EL (cell line): ENCODE measurements at places on chromosomes 1 and 21.
A peak's percentile ranks its signal among the peaks of the same experiment; 100 is the strongest.

- no peak for DNase-seq
Observed at GRCh38 chr21:26954662-26955121, 12.2 kb downstream of the ADAMTS5 start.

DNA sequence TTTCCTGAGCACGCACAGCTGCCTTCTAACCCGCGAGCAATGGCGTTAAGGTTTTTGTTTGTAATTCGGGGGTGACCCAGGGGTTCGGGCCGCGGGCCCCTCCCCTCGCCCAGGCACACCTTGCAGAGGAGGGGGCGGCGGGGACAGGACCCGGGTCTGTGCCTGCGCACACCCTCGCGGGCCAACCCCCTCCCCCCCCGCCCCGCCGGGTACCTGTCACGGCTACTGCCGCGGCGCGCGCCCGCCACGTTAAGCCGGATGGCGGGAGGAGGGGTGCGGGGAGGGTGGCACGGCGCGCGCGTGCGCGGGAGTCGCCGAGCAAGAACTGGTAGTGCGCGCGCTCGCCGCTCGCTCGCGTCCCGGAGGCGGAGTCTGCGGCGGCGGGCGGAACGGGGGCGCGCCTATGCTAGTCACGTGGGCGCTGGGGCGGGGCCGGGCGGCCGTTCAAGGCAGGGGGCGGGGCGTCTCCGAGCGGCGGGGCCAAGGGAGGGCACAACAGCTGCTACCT is at the start of gene TPTE:
TSS of gene TPTE (plus strand) at position 493 of the 508 bp plus-strand sequence. CDS start 17,141 bp downstream, outside the sequence.
- DNase-seq: no peak

GRCh38 chr1:27049607-27050006 is 37.0 kb upstream of the TENT5B start:
- DNase-seq: no peak

GRCh38 chr1:22347854-22348760 is 103.5 kb upstream of the ZBTB40 start:
- DNase-seq: no peak

DNA sequence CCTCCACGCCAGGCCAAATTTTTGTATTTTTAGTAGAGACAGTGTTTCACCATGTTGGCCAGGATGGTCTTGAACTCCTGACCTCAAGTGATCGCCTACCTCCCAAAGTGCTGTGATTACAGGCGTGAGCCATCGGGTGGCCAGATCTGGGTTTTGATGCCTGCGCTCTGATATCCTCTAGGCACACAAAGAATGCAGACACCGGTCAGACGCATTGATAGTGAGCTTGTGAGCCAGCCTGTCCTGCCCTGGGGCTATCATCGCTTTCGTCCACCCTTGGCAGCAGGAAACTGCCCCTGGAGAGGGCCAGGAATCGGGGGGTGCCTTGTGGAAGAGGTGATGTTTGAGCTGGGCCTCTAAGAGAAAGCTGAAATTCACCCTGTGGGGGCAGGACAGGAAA is 4.0 kb downstream of the FBLIM1 start:
- DNase-seq: peak; percentile 50

- DNase-seq: no peak
Observed at GRCh38 chr1:196980859-196981258, 3.5 kb downstream of the CFHR5 start.

- DNase-seq: no peak
Observed at GRCh38 chr1:210024996-210025395, 87.0 kb downstream of the SYT14 start.

DNA sequence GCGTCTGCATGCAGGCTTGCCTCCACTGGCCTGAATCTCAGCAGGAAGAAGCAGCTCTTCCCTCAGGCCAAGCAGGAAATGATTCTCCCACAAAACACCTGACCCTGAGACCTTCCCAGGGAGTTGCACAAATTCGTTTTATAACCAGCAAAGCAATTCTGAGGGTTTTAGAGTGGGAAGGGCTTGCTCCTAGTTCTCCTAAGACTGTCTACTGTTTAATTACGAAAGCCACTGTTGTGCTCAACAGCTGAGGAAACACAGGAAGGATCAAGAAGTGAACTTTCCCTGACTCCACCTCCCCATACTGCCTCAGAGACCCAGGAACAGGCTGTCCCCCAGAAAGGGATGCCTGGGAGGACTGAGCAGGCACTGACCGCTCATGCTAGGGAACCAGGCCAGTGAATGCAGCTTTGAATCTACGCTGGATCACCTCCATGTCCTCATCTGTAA is 37.0 kb upstream of the PUM1 start:
- peak; percentile 90 for DNase-seq

DNA sequence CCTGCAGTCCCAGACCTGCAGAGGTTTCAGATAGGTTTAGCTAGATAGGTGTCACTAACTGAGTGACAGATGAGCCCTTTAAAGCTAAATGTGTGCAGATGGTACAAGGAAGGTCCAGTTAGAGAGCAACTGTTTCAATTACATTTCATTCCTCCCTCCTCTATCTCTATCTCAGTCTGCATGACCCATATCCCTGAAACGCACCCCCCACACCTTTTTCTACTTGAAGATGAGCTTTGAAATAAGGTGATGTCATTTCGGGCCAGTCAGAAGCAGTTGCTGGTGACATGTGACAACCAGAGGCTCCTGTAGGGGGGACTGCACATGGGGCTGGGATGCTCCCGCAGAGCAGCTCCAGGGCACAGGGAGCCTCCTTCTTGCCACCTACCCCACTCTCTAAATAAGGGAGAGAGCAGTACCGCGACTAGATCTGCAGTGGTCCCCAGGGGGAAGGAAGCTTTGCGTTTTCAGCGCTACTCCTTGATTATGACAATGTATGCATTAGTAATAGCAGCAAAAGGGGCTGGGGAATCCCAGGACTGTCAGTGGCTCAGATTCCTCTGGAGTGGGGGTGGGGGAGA is 4.3 kb downstream of the ATP8B2 start:
- DNase-seq: no peak

DNA sequence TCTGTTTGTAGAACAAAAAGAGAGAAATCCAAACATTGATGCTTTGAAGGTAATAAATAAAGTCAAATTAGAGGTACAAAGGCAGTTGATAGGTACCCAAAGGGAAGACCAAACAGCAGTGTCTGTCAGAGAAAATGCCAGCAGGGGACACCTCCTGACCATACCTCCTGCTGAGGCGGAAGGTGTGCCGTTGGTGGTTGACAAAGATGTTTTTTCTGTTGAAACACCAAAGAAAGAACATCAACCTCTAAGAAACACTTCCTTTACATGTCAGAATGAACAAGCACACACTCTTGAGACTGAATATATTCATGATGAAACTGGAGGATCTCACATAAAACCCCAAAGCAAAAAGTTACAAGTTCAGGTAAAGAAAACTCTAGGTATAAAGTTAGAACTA is 128.3 kb downstream of the MACF1 start:
- DNase-seq: no peak

DNA sequence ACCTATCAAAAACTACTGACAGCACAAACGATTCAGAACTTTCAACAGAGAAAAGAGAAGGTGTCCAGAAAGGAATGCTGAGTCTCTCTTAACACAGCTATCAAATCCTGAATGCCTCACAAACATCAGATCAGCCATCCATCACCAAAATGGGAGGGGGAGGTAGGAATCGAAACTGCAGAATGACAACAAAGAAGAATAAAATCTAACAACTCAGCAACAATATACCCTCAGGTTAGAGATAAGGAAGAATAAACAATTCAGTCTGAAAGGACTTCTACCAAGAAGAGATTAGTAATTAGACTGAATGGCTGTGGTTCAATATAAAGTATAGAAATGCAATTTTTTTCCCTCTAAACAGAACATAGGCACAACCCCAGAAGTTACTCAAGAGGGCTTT is 94.4 kb downstream of the RERE start:
- DNase-seq: no peak

- peak; percentile 73 for DNase-seq
Observed at GRCh38 chr1:172898866-172899265, 151.9 kb downstream of the TNFSF18 start.

DNA sequence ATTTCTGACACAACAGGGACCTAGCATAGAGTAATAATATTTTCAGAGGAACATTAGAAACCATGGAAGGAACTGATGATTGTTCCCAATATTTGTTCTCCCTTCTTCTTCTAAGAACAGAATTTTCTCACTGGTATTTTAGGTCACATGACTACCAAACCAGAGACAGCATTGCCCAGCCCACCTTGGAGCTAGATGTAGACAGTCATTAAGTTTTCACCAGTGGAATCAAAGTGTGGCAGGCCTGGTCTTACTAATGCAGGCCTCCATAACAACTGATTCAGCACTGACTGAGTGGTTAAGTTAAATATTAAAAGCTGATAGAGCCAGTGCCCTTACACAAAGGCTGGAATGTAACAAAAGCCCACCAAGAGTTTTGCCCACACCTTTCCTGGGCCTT is 244.4 kb downstream of the ZNF648 start:
- DNase-seq: no peak

DNA sequence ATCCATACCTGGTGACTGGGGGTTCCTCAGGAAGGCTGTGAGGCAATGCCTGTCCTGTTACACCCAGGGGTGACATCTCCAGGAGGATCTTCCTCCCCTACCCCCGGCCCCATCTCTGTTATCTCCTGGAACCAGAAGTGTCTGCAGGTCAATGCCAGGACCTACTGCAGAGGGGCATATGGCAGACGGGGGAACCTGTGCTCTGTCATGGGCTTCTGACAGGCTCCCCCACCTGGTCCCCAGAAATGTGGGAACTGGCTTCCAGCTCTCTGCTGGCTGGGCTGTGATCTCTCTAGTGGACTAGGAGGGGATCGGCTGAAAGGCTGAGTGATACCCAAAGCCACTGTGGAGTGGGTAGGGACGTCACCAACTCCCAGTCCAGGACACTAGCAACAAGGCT is 21.0 kb downstream of the KCND3 start:
- no peak for DNase-seq

GRCh38 chr21:21898801-21899200 is 900.6 kb downstream of the NCAM2 start:
- DNase-seq: peak; percentile 16

GRCh38 chr1:197392541-197392940 is 124.5 kb downstream of the CRB1 start:
- DNase-seq: peak; percentile 21

- peak; percentile 13 for DNase-seq
Observed at GRCh38 chr21:31473685-31474345, 129.8 kb upstream of the TIAM1 start.

DNA sequence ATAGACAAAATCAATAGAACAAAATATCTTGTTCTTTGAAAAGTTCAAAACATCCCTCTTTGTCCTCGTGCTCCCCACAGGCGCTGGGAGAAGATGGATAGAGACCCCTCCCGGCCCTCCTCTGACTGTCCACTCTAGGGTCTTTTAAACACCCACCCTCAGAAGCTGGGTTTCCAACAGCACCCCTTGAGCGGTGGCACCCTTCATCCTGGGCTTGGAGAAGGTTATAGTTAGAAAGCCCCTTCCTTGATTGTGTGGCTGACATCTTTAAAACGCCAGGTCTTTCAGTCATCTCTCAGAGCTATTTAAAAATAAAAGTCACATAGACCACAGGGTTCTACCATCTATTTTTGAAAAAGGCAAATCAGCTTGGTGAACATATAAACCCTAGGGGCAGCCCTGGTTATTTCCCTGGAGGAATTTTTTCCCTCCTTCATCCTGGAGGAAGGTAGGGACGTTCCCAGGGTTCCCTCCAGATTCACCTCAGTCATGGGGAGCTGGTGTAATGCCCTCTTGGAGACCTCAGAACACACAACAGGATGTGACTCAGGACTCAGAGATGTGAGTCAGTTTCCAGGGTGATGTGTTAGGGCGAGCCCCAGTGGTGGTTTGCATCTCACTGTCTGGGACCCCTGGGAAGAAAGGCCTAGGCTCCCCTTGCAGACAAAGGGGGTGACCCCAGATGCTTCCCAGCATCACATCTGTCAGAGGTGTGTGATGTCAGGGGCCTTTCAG is 138.5 kb downstream of the CLIC6 start:
- peak; percentile 98 for DNase-seq

DNA sequence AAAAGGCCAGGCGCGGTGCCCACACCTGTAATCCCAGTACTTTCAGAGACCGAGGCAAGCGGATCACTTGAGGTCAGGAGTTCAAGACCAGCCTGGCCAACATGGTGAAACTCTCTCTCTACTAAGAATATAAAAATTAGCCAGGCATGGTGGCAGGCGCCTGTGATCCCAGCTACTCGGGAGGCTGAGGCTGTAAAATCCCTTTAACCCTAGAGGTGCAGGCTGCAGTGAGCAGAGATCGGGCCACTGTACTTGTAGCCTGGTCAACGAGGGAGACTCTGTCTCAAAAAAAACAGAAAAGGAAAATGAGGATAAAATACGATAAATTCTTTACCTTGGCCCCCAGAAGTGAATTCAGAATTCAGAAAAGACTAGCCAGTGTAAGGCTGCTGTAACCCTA is 1.6 kb downstream of the TMEM50B start:
- no peak for DNase-seq

DNA sequence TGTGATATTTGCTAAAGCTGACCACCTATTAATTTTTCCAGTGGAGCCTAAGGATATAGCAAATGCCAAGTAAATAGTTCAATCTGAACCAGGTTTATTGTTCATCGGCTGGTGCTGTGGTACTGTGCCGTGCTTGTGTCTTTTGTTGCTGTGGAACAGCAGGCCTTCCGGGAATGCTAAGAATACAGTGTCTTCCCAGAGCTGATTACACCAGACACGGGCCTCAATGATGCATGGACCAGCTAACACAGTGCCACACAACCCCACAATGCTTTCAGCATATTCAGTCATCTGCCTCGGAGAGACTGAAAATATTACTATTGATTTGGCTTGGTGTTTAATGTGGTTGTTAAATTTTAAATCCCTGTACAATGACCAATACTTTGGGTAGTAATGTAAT is 415.4 kb downstream of the PTBP2 start:
- no peak for DNase-seq

DNA sequence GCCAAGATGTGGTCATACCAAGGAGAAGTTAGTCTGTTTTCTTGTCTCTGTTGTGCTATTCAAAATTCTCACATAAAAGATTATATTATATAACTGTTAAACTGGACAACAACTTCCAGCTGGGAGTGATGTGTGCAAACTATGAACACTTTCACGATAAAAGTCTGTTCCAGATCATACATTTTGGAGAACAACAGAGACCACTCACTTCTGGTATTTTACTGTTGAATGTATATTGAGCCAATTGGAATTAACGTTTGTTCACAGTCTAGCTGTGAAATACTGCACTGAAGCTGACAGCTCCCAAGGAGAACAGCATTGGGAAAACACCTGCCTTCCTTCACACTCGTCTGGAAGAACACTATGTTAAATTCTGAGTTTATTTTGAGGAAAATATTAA is 860 bp upstream of the SHCBP1L start:
- DNase-seq: no peak

- DNase-seq: peak; percentile 30
Observed at GRCh38 chr1:40984066-40984465, 4.6 kb downstream of the CTPS1 start.

GRCh38 chr1:242206994-242207393 is 208.1 kb upstream of the MAP1LC3C start:
- DNase-seq: no peak

- DNase-seq: no peak
Observed at GRCh38 chr1:221824909-221825308, 83.0 kb upstream of the DUSP10 start.

DNA sequence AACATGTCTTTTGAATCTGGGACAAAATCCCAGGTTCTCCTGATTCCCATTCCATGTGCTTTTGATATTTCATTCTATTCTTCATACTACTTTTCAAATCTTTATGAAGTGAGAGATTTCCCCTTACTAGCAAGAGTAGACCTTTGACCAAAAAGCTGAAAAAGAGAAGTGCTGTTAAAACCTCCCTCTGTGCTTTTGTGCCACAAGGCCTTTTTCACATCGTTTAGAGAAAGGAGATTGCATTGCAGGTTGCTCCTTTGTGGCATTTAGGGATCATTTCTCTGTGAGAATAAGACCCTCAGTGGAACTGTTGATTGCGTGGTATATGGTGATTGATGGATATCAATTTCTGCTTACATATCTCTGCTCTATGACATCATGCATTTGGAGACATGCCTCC is 148.8 kb downstream of the TGFB2 start:
- no peak for DNase-seq
